ENCODE measurements at places on chromosomes 6 and 20.
A peak's percentile ranks its signal among the peaks of the same experiment; 100 is the strongest.

DNA sequence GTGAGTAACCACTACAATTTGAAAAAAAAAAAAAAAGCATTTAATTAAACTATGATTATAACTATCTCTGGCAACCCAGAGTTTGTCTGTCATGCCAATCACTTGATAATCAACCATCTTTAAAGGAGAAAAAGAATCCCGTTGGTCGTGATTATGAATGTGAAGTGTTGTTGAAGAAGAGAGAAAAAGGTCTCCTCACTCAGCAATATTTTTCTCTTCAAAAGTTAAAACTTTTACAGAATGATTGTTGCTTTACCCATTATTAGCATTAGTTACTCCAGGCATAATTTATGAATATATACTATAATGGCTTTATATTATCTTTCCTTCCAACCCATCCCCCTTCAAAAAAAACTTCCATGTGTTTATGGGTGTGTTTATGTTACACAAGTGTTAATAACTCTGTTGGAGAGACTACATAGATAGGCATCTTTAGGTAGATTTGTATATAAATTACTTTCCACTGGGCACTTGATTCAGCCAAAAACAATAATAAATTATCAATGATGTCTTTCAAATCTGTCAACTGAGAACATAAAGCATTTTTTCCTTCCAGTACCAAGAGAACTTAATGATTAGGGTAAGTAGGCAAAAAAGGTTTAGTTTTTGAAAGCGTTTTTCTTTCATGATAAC is 5.1 kb downstream of the BMP5 start:
- no peak for DNase-seq

- peak; percentile 45 for DNase-seq
Measured at GRCh38 chr6:138410972-138411880, 7.2 kb downstream of the HEBP2 start.

- no peak for DNase-seq
Measured at GRCh38 chr6:4466769-4467480, 309.3 kb upstream of the CDYL start.

DNA sequence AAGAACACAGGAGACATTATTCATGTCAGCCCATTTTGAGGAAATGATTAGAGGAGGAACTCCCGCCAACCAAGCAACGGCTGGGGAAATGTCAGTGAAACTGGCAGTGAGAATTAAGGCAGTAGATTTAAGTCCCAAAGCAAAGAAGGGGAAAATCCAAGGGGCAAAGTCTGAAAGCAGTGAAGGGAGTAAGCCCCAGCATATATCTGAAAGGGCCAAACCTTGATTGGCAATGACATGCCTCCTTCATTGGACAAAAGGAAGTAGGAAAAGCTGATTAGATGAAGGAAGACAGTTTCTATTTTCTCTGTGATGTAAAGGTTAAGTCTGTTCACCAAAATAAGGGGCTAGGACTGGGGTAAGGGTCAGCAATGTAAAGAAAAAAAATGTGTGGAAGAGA is 190.3 kb downstream of the RNF144B start:
- no peak for DNase-seq

DNA sequence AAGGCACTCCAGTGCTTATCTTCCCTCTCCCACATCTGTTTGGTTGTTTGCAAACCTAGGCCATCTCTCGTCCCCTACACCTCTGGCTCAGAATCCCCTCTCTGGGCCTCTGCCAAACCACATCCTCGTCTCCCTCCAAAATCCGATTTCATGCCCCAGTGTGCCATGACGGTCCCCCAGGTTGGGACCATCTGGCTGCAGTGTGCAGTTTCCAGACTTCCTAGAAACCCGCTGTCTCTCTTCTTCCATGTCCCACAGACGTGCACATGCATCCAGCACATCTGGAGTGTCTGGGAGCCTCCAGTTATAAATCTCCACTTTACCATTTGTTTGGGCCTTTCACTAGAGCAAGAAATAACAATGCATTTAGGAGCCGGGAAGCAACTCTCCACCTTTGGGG is 316.2 kb downstream of the KIF16B start:
- DNase-seq: no peak

GRCh38 chr20:22762576-22763256 is 178.3 kb upstream of the FOXA2 start:
- no peak for DNase-seq

GRCh38 chr6:142960098-142960497 is 15.1 kb upstream of the HIVEP2 start:
- DNase-seq: no peak

DNA sequence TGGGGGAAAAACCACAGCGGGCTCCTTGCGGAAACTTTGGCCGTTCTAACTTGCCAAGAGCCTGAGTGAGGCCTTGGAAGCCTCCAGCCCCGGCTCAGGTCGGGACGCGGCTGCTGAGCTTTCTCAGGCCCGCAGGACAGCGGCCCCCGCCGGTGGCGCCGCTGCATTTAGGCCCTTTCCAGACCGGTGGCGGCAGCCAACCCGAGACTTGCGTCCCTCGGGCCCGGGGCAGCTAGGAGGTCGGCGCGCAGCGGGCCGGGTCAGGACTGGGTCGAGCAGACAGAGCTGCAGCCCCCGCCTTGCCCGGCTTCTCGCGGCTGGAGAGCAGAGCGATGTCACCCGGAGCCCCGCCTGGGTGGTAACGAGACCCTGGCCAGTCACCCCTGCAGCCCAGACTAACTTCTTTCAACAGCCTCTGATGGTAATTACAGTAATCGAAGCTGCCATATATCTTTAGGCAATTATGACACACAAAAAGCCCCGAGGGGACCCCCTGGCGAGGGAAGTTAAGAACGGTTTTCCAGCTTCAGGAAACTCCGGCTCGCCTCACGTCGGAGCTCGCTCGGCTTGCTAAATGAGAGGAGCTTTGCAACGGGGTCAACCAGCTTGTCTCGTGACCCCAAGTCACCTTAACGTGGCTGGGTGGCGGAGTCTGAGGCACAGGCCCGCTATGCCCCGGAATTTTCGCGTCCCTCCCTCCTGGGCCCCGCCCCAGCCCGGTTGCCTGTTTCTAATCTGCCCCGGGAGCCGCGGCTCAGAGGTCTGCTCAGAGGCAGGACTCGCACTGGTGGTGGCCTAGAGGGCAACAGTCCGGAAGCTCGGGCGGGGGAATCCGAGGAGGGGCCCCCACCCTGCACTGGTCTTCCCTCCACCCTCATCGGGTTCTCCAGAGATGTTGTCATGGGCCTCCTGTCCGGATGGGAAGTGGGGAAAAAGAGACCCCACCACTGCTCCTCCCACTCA is 3.0 kb downstream of the NR2E1 start:
- DNase-seq: no peak

DNA sequence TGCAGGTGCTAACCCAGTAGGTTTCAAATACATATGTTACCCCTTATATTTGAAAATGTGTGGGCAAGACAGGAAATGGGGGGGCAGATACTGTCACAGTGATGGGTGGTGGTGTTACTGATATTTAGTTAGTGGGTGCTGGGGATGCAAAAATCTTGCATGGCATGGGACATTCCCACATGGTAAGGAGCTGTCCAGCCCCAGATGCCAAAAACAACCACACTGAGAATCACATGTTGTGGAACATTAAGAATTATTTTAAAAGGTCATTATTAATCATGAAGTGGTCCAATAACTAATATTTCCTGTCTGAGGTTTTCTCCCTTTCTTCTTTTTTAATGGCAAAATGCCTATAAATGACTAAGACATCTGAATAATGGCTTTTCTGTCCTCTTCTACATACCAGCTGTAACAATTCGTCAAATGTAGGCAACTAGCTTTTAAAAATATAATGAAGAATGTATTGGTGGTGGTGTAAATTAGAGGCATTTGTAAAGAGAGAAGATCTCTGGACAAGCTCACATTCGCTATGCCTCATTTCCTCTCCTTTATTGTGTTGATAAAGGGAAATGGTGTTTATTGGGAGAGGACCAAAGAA is 57.3 kb upstream of the SLC35B3 start:
- no peak for DNase-seq

DNA sequence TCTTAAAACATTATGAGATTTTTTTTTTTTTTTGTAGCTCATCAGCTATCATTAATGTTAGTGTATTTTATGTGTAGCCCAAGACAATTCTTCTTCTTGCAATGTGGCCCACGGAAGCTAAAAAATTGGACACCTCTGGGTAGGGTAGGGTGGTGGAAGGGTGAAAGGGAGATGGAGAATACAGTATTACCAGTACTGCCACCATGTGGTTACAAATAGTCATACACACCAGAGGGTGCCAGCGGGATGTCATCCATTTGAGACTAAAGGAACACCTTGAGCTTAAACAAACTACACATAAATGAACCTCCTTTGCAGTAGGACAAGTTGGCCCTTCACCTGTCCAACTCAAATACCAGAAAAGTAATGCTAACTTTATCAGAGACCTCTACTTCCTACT is 601.9 kb downstream of the HTR1B start:
- no peak for DNase-seq

DNA sequence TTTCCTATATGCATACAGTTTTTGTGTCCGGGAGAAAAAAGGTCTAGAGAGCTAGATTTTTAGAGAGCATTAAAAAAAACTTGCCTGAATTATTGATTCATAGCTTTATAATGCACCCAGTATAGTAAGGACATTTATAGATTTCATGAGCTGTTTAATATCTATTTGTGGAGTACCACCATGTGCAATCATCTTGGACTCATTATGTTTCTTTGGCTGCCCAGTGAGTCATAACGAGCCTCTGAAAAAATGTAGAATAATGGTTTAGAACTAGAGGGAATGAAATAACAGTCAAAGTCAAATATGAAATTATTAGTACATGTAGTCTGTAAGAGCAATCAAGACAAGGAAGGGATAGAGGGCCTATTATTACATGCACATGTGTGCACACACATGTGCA is 350.0 kb downstream of the CD83 start:
- DNase-seq: no peak

GRCh38 chr20:14055127-14055742 is 59.9 kb downstream of the MACROD2 start:
- DNase-seq: peak; percentile 3

DNA sequence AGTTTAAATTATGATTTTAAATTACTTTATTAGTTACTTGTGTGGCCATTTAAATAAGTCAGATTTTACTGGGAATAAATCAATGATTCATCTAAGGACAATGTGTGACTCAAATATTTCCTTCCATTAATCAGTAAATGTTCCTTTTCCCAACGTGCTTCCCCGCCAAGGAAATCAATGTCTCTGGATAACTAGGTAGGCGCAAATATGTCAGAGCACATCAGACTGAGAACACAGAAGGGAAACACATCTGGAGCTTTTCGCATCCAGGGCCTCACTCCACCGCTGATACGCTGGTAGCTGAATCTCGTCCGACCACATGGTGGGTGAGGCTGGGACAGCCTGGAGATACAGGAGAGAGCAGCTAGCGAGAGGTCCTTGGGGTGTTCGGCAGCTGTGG is 56.4 kb upstream of the RPS6KA2 start:
- no peak for DNase-seq

GRCh38 chr6:76792394-76792793 is 670.9 kb downstream of the HTR1B start:
- no peak for DNase-seq

DNA sequence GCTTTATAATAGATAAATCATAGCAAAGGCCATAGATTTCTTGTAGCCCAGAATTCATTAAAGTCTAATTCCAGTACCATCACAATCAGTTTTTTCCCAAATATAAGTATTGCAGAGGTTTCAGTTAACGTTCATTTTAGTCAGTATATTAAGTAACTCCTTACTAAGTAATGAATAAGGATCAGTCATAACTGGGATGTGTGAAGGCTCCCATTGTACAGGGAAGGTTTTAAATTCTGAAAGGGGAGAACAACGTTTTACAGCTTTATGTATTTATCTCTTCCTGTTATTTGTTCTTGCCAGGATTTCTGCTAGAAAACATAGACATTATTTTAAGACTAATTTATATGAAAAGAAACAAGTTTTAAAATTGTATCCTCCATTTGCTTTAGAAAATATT is 215.5 kb upstream of the LAMP5 start:
- DNase-seq: no peak

DNA sequence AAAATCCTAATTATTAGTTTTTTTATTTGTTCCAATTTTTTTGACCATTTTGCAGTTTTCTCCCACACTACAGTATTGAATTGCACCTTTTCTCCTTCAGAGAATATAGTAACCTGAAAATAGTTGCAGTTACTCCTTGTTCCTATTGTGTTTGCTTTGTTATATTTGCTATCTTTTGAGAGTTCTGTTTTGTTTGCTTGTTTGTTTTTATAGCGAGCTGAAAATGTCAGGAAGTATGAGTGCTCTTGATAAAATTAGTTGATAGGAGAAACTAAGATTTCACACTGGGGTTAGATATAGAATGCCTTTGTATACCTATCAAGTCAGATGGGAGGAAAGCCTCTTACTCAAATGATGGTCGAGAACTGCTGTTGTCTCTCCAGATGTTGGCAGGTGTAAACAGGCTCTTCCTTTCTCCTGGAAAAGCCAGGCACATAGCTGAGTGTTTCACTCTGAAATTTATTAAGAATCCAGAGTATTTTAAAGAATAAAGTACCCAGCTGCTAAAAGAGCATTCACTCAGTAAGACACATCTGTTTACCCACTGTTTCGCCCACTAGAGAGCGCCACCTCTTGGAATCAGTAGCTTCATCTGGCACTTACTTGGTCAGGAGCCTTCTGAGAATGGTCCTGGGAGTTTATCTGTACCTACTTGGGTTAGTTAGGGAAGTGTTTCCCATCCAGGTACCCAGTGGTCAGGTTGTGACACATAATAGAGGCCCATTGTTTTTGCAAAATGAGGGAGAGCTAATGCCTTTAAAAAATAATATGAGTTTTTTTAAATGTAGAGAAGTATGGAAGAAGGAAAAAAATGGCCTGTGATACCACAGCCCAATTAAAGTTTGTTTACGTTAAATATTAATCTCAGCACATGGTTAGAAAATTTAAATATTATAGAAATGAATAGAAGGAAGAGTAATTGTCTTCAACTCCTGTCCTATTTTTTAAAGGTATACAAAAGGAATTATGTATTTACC is 11.2 kb downstream of the NT5DC1 start:
- DNase-seq: peak; percentile 15

- no peak for DNase-seq
Measured at GRCh38 chr6:47292944-47293343, 16.8 kb downstream of the TNFRSF21 start.

DNA sequence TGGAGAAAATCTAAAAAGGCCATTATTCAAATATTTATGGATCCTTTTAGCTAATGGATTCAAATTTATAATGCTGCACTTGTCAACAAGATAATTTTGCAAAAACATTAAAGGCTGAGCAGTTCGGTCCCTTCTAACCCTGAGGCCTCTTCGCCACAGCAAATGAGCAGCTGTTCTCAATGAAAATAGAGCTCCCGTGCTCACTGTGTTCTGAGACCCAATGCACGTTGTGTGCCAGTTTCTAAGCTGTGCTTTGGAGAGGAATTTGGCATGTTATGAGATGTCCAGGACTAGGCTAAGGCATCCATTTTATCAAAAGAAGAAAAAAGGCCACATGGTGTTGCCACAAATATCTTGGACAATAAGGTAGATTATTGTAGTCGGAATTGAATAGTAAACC is 220.1 kb upstream of the TSHZ2 start:
- DNase-seq: no peak

DNA sequence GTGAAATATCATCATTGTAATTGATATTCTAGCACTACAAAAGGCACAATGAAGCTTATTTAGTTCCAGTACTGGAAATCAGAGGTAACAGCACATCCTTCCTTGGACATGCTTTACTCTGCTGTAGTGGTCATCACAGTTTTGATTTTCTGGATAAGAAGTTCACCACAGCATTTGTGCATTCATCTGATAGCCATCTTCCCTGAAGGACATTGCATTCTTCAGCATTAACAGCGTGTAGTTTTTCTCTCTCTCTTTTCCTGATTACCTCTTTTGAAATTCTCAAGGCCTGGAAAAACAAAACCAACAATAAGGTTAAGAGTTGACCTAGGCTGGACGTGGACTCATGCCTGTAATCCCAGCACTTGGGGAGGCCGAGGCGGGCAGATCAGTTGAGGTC is 19.6 kb downstream of the ECI2 start:
- no peak for DNase-seq
